ENCODE measurements at places on chromosomes 6 and 20. TPM values are rescaled to one million over a fixed set of nuclear protein-coding genes. Genes with fewer than 3 reads are reported as not detected.
A peak's percentile ranks its signal among the peaks of the same experiment; 100 is the strongest.

DNA sequence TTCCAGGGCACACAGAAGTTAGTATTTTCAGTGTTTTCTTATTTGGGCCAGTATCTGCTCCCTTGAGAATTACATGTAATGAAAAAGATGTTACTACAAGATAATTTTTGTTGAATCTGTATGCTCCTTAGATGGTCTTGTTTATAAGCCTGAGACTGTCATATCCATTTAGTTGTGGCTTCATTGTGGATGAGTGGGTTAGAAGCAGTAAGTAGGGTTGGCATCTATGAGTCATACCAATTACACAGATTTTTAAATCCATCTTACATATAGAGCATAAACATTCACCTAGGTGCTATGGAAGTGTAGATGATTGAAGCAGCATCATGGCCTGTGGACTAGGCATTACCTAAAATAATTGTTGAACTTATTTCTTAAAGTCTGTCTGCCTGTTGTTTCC, 13.5 kb upstream of the BAG2 start:
- DNase-seq, result peak; percentile 87

DNA sequence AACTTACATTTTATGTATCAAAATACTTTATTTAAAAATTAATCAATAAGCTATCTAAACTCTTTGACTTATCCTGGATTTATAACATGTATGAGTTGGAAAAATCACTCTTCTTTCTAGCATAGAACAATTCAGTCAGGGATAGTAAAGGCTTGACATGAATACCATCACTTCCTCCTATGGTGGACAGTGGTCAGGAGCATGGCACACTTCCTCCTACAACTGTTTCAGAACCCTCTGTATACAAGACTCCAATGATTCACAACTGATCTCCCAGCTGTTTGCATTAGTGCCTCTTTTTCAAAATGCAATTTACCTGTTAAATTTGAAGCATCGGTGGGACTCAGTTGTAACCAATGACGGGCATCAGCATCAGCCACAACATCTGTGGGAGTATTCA, 129.7 kb downstream of the RALGAPA2 start:
- no peak for DNase-seq

DNA sequence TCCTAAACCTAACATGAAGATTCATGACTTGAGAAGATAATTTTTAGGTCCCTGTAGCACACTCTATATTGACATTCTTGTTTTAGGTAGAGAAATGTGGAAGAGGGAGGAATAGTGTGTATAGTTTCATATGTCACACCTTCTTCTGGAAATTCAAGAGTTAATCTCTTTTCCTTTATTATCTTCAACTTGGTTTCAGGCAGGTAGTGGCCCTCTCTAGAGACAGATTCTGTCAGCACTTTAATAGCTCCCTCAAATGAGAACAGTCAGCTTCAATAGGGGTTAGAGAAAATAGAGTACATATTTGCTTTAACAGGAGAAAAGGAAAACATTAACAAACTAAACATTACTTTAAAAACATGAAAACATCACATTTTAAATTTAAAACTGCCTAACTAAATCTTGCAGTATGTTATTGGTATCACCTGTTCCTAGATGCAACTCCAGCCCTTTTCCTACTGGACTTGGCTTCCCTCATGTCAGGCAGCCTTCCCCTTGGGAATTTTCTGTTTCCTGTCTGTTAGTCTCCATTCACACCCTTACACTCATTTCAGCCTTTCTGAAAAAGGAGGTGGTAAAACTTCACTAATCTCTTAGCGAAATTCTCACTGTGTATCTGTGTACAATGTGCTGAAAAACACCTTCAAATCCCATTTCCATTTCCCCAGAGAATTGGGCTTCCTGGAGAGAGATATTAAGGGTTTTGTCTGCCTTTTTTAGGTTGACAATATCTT, 192.3 kb upstream of the RNF217 start:
- DNase-seq, result no peak

GRCh38 chr6:32972353-32973143, 4.2 kb downstream of the BRD2 start:
- DNase-seq, result no peak

BPIFA3 gene
- not detected for total RNA-seq

- no peak for DNase-seq
Measured at GRCh38 chr20:3863317-3863716, 16.7 kb downstream of the MAVS start.

- DNase-seq, result peak; percentile 2
Measured at GRCh38 chr6:74113901-74114300, 417.9 kb downstream of the CD109 start.

GRCh38 chr6:116385459-116385802, 14.7 kb downstream of the DSE start:
- peak; percentile 90 for DNase-seq

- no peak for DNase-seq
Measured at GRCh38 chr20:58148891-58149290, 79.6 kb downstream of the ANKRD60 start.

GRCh38 chr20:21706261-21707195, 1.1 kb downstream of the PAX1 start:
- DNase-seq, result no peak

GRCh38 chr6:64679416-64679815, 1027.6 kb downstream of the EYS start:
- DNase-seq, result peak; percentile 18

- DNase-seq, result no peak
Measured at GRCh38 chr6:113317891-113318574, 539.1 kb upstream of the MARCKS start.

DNA sequence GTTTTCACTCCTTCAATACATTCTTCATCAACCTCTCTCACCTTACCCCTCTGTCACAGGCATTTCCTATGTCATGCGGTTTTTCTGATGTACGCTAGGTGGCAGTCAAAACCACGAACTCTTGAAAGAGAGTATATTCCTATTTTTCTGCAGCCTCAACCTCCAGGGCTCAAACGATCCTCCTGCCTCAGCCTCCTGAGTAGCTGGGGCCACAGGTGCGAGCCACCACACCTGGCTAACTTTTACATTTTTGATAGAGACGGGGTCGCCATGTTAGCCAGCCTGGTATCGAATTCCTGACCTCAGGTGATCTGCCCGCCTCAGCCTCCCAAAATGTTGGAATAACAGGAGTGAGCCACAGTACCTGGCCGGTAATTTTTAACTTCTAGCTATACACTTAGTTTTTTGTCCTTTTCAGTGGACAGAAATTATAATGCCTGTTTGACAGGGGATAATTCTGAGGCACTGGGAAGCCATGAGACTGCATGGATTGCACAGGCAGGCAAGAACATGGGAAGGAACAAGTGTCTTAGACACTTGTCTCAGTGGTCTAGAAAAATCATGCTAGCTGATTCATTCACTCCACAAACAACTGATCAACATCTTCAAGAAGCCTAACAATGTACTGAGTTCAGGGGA, 22.5 kb upstream of the HFE start:
- DNase-seq, result peak; percentile 33

DNA sequence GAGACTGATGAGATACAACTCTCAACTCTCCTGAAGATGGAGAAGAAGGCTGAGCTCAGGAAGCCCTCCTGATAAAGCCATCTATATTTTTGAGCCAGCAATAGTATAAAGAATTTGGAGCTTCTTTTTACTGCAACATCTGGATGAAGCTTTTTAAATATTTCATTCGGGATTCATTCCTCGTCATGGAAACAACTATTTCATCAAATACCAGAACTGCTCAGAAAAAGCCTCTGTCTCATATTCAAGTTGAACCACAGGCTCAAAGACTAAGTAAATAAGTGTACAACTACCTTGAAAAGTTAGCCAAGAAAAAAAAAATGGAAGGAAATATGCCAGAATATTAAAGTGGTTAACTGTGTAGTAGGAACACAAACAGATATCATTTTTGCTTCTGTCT, 37.8 kb downstream of the PTPRT start:
- DNase-seq, result no peak

MCHR2 gene
- total RNA-seq, result not detected

OXT gene
- not detected for total RNA-seq

GRCh38 chr6:79536585-79536953, 661 bp downstream of the LCA5 start:
- no peak for DNase-seq

- no peak for DNase-seq
Measured at GRCh38 chr20:9974324-9974723, 60.5 kb upstream of the ANKEF1 start.
